ENCODE measurements at places on chromosomes 12 and 14.

DNA sequence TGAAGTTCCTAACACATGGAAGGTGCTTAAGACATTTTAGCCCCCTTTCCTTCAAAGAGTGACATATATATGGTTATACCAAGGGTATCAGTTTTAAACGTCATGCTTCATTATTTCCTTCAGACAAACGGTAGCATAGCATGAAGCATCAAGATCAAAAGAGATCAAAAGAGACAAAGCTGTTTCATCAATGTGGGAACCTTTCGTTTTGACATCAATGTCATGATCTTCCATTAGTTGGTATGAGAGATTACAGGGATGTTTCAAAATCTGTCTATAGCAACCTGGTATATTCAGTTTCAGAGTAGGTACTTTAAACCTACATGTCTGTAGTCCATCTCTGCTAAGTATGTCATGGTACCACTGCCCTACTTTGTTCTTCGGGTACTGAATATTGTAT lies 28.3 kb downstream of the PUS7L start:
- no peak for DNase-seq

DNA sequence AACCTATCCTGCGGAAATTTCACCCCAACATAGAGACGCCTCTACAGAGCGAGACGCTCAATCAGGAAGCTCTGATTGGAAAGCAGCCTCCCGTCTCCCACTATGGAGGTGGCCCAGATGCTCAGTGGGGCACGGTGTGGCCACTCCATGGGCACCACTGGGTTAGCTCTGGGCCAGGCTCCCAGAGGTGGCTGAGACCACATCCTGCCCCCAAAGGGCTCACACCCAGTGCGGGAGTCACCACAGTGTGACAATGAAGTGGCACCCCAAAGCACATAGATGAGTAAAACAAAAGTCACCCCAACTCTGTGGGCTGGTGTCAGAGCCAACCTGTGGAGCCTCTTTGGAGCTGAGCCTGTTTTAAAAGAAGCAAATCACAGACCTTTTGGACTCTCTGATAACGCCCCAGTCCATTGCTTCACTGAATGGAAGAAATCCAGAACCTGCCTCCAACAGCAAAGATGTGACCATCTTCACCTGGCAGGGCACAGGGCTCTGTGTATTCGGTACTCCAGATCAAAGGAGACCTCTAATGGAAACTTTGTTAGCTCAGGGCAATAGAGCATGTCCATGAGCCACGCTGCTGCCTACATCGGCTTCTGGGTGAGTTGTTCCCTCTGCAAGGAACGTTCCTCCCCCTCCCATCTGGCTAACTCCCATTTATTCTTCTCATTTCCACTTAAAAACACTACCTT lies 19.6 kb downstream of the CLMN start:
- no peak for DNase-seq

- no peak for DNase-seq
Measured at GRCh38 chr12:99984271-99985128, at the start of gene ANKS1B. Gene ANKS1B, minus strand, starts transcription at chr12:99984936. Its CDS starts 699 bp downstream, at chr12:99984237.

- DNase-seq, result no peak
Measured at GRCh38 chr12:131422187-131422520, 288.7 kb upstream of the SFSWAP start.

DNA sequence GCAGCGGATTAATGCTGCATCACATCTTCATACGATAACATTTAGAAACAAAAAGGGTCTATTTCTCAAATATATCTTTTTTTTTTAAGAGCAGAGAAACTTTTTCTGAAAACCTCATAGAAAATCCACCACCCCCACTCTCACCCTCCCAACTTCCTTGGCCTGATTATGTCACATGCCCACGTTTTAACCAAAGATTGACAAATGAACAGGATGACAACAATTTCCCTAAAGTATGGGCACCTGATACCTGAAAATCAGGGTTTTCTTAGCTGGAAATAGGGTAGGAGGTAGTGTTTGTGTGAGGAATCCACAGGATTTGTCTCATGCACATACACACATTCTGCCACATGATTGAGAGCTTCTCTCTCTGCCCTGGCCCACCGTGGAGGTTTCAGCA lies 74.7 kb upstream of the MDM1 start:
- DNase-seq, result no peak

DNA sequence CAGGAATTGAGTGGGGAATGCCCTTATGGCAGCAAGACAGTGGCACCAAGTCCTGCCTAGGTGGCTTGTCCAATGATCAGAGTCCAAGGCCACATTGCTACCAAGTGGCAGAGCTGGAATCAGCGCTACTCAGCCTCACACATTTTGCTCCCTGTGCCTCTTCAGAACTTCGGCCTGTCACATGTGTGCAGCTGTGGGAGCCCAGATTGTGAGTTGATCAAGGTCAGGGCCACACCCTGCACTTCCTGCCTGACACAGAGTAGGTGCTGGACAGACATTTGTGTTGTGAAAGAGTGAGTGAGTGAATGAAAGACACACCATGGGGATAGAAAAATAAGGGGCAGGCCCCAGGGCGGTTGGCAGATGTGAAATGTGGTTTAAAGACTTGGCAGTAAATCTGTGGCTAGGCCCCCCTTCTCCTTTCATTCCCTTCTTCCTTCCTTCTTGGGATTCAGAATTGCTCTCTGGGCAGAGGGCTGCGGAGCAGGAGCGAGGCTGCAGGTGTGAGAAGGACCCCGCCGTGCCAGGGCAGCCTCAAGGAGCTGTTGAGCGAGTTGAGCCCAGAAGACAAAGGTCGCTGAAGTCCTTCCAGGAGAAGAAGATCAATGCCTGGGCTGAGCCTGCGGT lies 83.5 kb downstream of the SLC25A47 start:
- DNase-seq, result no peak

DNA sequence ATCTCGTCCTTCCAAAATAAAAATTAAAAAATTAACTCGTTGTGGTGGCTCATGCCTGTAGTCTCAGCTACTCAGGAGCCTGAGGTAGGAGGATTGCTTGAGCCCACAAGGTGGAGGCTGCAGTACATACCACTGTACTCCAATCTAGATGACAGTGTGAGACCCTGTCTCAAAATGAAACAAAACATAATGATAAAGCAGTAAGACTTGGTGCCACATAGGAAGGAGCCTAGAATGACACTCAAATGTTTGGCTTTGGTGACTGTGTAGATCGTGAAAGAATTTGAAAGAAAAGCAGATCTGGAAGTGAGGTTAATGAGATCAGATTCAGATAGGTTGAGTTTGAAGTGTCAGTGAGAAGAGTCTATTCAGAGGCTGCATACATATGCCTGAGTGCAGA lies 150.1 kb upstream of the ATP2B1 start:
- no peak for DNase-seq

GRCh38 chr14:81765651-81766275 lies 232.1 kb upstream of the SEL1L start:
- no peak for DNase-seq

DNA sequence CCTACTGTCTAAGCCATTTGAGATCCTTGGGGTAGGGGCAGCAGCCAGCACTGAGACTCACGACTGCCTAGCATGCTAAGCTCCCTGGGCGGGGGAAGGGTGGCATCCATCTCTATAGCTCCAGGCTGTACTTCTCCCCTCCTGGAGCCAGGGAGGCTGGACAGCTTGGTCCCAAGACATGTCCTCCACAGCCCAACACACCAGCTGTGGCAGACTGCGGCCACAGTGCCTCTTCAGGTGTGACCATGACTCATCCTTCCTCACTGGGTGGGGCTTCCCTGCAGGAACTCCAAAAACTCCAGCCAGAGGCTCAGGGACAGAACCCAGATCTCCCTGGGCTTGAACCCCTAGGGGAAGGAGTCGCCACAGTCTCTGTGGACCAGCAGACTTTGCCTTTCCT lies 193.9 kb downstream of the GPHN start:
- DNase-seq, result no peak

- no peak for DNase-seq
Measured at GRCh38 chr14:105258846-105259245, 10.5 kb downstream of the BTBD6 start.

DNA sequence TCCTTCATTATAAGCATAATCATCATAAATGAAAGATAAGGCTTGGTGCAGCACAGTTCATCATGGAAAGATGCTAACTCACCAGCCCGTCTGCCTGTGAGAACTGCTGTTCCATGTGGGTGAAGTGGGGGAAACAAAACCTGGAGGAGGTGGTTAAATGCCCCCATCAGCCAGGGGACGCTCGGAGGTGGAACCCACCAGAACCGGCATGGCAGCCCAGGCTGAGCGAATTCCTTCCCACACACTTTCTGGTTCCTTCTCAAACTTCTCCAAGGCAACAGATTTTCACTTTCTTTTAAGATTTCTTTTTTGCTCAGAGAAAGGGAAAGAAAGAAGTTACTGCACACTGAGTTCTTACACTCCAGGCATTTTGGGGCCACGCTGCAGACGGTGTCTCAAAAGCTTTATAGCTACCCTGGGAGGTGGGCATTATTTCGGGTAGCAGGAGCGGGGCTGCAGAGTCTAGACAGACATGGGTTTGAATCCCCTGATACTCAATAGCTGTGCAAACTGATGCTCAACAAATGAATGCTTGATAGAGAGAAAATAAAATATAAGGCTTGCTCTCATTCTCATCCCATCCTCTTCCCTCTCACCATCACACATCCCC lies 190.7 kb downstream of the BCL11B start:
- no peak for DNase-seq

DNA sequence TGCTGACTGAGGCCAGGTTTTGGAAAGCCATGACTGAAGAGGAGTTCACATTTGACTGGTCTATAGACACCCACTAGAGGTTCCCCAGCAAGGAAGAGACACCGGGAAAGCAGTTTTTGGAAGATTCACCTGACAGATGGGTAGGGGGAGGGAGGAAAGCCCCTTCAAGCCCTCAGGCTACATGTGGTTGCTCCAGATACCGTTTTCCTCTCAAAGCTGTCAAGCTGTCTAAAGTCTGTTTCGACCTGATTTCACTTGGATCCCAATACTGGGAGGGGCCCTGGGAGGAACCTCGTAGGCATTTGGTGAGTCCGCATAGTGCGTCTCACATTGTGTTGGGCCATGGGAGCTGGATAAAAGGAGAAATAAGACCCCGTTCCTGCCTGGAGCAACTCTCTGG lies 1.7 kb upstream of the LRP1 start:
- no peak for DNase-seq

DNA sequence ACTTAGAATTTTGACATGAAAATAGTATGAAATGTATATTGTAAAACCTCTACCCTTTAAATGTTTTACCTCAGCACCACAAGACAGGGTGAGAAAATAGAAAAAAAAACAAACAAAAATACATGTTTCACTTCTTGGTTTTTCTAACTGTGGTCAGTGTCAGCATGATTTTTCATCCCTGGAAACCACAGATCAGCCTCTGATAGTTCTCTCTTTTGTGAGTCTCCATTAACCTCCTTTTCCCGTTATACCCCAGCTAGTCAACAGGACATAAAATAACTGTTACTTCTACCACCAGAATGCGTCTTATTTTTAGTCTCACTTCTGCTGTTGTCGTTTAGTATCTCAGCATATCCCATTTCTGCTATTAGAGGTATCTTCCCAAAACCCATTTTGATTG lies 48.3 kb upstream of the KCNMB4 start:
- DNase-seq, result no peak

DNA sequence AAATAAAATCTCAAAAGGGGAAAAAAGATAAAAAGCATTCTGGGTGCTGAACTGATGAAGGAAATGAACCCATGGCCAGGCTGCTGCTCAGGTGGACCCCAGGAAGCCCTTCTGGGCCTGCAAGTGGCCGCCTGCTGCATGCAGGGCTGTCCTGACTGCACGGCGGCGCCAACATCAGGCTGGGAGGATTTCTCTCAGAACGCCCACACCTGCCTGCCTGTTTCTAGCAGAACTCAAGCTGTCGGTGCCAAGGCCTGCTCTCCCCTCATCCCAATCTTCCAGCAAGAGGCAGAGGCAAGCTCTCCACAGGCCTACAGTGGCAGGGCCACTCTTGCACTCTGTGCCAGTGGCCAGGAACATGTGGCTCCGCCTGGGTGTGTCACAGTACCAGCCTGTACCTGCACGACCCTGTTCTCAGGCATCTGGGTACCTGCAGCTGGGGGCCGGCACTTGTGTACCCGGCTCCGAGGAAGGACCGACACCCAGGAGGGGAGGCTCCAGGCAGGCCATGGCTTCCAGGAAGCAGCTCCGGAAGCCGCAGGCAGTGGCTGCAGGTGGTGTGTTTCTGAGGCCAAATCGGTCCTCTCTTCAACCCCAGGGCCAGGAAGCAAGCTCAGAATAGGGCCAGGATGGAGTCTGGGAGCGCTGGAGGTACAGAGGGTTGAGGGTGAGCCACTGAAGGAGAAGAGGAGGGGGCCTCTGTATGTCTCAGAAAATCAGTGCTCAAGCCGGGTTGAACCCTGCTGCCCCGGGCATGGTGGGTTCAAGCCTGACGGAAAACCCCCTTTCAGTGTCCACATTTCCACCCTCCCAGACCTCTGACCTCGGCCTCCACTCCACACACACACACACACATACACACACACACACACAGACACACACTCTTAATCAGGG lies 2.5 kb upstream of the INF2 start:
- no peak for DNase-seq

GRCh38 chr12:110776410-110776809 lies 33.7 kb upstream of the PPP1CC start:
- no peak for DNase-seq

- DNase-seq, result no peak
Measured at GRCh38 chr14:56378475-56378877, 201.1 kb upstream of the TMEM260 start.

DNA sequence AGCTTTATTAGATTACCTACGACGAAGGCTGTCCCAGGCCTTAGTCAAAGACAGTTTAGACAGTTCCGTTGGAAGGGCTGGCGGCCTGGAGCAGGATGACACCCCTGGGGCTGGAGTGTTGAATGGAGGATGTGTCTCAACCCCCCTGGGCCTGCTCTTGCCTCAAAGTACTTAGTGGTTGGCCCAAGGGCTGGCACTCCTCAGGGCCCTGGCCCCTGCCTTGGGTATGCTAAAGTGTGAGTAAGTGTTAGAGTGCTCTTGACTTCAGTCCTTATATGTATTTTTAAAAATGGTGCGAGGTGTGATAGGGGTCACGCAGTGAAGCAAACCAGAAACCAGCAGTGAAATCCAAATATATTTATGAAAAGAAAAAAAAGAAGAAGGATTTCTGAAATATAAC lies 261.6 kb downstream of the KTN1 start:
- no peak for DNase-seq

DNA sequence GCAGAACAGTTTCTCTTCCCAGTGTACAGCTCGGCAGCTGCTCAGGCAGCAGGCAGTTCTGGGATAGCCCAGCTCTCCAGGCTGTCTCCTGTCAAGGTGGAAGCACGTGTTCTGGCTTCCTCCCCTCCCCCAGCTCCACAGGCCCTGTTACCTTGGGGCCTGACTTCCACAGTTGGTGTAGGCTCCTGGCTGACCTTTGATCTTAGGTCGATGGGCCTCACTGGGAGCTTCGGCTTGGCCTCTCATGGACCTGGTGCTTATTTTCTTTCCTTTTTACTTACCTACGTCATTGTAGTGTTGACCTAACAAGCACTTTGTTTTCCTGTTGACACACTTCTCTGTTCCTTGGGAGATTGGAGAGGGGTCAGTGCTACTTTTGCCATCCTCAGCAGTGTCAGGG lies 17.0 kb downstream of the DLST start:
- no peak for DNase-seq

GRCh38 chr14:102898776-102899515 lies 23.5 kb upstream of the AMN start:
- DNase-seq, result no peak

- DNase-seq, result no peak
Measured at GRCh38 chr12:19434538-19434937, 4.8 kb upstream of the AEBP2 start.

GRCh38 chr12:26226629-26227360 lies 31.4 kb downstream of the SSPN start:
- DNase-seq, result no peak

- DNase-seq, result no peak
Measured at GRCh38 chr12:15122344-15122743, 98.9 kb downstream of the RERG start.

GRCh38 chr12:58479401-58479800 lies 440.9 kb downstream of the LRIG3 start:
- no peak for DNase-seq

- DNase-seq, result no peak
Measured at GRCh38 chr12:6106218-6106617, 18.3 kb downstream of the VWF start.

Measured in activated T-helper 1 cell treated with anti-CD3 and anti-CD28 coated beads, Interleukin-2, amount 50 U/mL, for 16 hours (primary cell).